ENCODE measurements at places on chromosomes 12 and 14.

DNA sequence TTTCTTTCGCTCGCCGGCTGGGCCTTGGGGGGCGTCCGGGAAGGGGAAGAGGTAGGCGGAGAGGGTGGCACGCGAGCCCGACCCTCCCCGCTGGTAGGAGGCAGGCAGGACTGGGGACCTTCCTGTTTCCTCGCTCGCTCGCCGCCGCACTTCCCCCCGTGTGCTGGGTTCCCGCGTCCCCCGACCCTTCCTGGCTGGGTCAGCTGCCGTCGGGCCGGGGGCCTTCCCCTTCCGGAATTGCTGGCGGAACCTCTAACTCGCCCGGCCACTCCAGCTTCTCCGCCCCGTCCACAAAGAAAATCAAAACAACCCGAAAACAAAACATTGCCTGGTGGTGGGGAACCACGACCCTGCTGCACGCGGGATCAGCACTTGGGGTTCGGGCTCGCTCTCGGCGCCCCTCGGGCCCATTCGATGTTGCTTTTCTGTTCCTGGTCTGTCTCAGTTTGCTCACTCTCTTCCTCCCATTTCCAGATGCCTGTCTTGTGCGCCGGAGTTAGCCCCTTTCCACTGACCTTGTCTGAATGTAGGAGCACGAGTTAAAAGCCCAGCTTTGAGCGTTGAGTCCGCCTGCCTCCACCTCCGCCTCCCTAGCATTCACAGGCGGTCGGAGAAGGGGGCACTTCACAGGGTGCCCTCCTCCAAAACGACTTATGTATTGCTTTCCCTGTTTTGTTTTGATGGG, 581 bp downstream of the PAPOLA start:
- peak; percentile 47 for DNase-seq

DNA sequence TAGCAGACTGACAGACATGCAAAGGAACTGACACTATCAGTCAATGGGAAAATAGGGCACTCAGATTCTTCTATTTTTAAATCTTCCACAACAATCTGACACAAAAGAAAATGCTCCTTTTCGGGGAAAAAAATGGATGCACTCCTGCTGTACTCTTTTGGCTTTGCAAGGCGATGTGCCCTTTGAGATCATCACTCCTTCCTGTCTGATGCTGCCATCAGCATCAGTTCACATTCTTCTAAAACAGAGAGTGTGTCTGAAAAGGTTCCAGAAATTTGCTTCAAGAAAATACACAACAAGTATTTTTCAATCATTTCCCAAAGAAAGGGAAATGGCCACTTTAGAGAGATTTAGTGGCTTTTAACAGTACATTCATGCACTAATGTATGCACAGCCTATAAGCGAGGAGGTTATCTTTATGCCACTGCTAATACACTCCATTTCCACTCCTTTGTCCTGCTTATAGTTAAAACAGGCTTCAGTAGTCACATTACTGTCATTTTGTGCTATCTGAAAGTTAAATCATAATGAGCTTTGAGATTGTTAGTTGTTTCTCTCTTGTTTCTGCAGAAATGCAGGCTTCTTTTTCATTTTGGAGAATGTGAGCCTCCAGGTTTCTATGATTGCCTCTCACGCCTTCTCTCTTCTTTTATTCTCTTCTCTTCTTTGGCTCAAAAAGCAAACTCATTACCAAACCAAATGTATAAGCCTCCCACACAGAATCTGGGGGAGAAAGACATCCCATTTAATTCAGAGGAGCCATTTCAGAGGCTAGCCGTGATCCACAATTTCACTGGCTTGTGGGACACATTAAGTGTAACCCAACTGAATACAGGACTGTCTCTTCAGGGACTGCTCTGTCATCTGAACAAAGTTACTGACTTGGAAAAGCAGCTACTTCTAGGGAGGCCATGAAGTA, 110.9 kb upstream of the CCDC196 start:
- no peak for DNase-seq

DNA sequence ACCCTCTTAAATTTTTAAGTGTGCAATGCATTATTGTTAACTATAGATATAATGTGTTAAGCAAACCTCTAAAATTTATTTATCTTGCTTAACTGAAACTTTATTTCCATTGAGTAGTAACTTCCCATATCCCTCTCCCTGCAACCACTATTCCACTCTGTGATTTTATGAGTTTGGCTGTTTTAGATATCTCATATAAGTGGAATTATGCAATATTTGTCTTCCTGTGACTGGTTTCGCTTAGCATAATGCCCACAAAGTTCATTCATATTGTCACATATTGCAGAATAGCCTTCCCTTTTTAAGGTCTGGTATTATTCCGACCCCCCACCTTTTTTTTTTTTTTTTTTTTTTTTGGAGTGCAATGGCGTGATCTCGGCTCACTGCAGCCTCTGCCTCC, 247.6 kb downstream of the EMP1 start:
- DNase-seq = no peak

DNA sequence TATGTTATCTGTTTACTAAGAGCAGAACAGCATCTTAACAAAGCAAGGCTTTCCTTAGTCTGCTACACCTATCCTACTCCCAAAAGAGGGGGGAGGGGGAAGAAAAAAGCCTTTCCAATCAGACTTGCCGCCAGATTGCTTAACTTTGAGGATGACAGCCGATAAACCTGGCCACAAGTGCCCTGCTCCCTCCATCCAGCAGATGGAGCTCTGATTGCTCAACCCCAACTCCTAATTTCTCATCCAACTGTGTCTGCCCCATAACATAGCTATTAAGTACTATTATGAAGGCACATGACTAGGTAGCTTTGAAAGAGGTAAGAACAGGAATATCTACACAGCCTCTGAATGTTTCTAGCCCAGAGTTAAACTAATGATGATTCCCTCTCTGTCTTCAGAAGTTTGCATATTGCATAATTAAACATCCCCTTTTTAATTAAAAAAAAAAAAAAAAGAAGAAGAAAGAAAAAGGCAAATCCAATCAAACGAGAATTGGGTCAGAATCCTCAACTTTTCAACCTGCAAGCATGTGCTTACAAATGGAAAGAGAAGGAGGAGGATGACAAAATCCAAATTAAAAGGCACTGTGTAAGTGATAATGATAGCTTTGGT, 247.4 kb downstream of the GALC start:
- peak; percentile 30 for DNase-seq

- DNase-seq = no peak
These were observed 102.0 kb upstream of the HIF1A start for GRCh38 chr14:61593330-61593729.

DNA sequence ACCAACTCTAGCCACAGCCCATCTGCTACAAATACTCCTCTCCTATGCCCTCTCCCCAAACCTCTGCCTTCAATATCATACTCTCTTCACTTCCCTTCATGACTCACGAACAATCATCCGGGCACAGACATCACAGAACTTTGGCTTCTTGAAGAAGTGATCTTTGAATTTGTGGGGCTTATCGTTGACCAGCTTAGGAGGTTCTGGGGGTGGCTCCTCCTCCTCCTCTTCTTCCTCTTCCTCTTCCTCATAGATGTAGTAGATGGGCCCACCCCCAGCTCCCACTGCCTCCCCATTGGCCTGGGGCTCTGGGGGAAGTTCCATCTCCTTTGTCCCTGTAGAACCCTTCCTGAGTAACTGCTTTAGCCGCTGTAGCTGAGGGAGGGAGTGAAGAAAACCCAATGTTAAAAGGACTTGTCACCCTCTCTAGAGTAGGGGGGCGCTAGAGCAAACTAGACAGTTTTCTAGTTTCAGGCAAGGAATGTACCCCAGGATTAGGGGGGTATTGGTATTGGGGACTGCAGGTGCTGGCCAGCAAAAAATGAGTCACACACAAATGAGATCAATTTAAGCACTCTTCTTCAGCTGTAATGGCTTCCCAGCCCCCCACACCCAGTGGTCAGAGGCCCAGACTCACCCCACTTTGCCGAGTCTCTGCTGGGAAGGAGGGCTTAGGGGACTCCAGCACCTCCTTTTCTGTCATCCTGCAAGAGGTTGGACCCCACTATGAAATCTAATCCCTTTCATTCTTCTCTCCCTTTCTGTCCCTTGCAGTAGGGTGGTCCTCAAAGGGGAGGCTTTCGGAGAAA, 1.8 kb downstream of the STAC3 start:
- no peak for DNase-seq

DNA sequence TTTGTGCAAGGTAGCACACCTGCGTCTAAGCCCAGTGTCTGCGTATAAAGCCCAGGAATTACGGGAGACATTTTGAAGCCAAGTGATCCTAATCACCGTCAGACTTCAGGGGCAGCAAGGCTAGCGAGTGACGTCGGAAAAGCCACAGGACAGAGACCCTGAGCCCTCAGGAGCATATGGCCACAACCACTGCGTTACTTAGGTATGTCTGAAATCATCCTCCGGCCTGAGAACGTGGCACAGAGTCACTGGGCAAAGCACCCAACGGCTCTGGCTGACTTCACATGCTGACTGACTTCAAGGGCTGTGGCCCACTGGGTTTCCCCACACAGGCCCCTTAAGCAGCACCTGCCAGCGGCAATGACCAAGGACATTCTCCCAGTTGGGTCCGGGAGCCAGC, 71.5 kb downstream of the RIMBP2 start:
- no peak for DNase-seq

DNA sequence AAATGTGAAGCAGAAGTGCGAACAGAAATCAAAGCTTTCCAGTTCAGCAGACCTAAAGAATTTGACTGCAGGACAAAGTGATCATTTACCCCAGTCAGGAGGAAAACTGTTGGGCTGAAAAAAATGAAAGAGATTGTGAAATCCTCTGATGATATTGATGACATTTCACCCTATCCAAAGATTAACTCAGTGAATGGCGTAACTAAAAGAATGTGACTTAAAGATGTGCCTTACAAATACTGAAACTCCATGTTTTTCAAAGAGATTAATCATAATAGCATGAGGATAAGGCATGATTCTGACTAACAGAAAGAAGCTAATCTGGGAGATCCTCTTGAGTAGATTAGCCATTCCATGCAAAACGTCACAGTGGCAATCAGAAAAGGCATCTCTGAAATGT, 225.6 kb downstream of the DUSP6 start:
- no peak for DNase-seq

DNA sequence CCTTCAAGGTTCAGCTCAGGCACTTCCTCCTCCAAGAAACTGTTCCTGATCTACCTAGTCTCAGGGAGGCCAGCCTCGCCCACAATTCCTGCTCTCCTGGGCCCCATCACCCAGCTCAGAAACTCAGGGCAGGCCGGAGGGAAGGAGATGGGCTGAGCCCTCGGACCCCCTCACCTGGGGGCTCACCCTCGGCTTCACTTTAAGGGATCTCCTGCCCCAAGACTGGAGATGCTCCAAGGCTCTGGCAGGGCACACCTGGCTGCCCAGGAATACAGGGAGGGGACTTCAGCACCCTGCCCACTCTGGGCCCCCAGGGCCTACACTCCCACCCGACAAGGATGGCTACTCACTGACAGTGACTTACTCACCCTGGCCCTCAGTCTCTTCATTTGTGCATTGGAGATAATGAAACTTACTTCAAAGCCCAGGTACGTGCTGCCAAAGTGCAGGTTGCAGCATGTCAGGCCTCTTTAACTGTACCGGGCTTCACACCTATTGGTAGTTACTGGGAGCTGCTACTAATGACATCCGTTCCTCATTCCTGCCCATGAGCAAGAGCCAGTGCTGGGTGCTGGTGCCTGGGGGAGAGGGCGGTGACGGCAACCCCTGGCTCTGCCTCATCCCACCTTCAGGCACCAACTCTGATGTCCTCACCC, 21.0 kb upstream of the PPP1R13B start:
- DNase-seq = no peak

GRCh38 chr14:73502017-73502619, 11.4 kb downstream of the RIOX1 start:
- no peak for DNase-seq

DNA sequence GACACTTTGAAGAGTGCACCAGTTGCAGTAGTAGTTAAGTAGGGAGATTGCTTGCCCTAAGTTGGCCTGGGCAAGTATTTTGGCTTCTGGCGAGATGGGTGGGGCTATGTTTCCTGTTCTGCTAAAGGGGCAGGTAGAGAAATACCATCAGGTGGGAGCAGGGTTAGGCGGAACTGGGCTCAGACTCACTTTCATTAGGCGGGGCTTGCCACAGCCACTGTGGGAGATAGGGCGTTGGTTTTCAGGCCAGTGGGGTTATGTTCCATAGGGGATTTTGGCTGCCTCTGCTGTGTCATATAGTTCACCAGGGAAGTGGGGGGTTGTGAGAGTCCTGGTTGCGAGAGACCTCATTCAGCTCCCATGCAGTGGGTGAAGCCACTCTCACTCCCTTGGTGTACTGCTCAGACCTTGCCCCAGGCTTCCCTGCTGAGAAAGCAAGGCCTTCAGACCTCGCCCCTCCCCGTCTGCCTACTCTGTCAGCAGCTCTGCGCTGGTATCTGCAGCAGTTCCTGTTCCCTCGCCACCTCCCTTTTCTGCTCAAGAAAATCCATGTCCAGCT, 43.3 kb downstream of the AEBP2 start:
- DNase-seq = no peak

DNA sequence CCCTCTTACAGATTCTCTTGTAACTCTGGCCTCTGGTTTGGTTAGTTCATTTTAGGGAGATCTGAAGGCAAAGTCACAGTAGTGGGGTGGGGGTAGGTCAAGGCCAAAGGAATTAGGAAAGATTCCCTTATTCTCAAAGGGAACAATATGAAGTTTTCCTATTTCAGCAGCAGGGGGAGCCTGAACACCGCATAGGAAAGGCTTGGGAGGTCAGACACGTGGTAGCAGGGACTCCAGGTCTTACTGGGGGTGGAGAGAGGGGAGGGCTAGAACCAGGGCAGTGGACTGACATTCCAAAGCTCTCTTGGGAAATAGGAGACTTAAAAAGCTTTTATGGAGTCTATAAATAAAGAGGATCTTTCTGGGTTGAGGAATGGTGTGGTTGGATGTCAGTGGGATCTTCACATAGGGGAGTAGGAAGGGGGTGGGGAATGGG, 1.3 kb downstream of the ZC3H10 start:
- DNase-seq = peak; percentile 95

- no peak for DNase-seq
These were observed 32.2 kb upstream of the RD3L start for GRCh38 chr14:103974575-103974974.

DNA sequence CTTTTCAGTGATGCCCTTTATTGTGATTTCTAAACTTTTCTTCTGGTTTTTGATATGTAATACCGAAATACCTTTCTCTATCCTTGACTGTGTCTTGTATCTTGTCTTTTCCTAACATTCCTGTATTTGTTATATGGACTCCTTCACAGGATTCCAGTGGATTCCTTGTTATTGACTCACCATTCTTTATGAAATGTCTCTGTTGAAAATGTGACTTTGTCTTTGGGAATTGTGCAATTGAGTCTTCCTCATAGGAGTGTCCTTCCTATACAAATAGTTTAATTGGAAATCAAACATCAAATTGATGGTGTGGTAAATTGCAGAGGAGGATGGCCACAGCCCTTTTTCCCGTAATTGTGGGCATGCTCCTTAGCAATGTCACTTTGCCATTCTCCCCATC, 296.6 kb upstream of the KITLG start:
- no peak for DNase-seq

GRCh38 chr12:122937622-122938091, 28.6 kb downstream of the ABCB9 start:
- no peak for DNase-seq

- DNase-seq = no peak
These were observed 27.3 kb upstream of the WNK1 start for GRCh38 chr12:725076-725475.

- no peak for DNase-seq
These were observed 131.2 kb downstream of the SCARB1 start for GRCh38 chr12:124732275-124733075.

GRCh38 chr12:20549108-20549719, 145.9 kb upstream of the SLCO1C1 start:
- DNase-seq = peak; percentile 28

- DNase-seq = peak; percentile 89
These were observed 5.7 kb downstream of the AHNAK2 start for GRCh38 chr14:104972301-104973134.

- DNase-seq = no peak
These were observed 11.1 kb downstream of the ARF3 start for GRCh38 chr12:48946205-48946604.

All from T47D (cell line).